Stimulated activated CD8-positive, alpha-beta memory T cell treated with anti-CD3 and anti-CD28 coated beads, Interleukin-4, amount 100 ng/mL, for 1 hour (primary cell): ENCODE measurements at places on chromosomes 3 and 15.
A peak's percentile ranks its signal among the peaks of the same experiment; 100 is the strongest.

GRCh38 chr3:44960387-44961026 is 15.5 kb downstream of the ZDHHC3 start:
- DNase-seq: no peak

- no peak for DNase-seq
Observed at GRCh38 chr15:37824717-37825382, 109.6 kb upstream of the TMCO5A start.

- no peak for DNase-seq
Observed at GRCh38 chr15:75223688-75224087, 22.0 kb downstream of the C15orf39 start.

DNA sequence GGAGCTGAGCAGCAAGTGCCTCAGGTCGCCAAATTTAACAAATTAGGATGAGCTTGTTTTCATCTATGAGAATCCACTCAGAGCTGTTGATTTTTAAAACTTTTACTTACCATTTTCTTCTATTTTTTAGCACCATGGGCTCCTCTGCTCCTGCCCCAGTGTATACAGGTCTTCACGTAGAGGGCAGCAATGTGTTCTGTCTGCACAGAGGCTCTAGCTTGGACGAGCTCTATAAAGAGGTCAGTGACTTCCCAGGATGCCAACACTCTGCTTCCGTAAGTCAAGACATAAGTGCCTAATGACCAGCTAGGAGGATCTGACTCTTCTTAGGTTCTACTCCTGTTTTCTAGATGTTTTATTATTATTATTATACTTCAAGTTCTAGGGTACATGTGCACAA is 41.2 kb upstream of the CNOT10 start:
- DNase-seq: no peak

DNA sequence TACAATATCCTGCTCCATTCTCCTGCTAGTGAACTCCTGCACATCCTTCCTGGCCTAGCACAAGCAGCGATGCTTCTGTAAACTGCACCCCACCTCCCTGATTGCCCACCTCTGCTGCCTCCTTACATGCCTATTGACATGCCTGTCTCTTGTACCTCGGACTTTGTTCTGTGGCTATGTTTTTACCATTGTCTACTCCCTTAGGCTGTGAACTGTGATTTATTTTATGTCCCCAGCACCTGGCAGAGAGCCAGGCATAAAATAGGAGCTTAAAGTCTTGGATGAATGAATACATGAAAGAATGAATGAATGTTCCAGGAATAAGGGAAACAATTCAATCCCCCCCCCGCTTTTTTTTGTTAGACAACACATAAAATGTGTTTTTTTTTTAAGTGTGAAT is 210.0 kb downstream of the MYRIP start:
- no peak for DNase-seq

GRCh38 chr3:109440353-109440752 is 103.0 kb upstream of the DPPA4 start:
- DNase-seq: no peak

DNA sequence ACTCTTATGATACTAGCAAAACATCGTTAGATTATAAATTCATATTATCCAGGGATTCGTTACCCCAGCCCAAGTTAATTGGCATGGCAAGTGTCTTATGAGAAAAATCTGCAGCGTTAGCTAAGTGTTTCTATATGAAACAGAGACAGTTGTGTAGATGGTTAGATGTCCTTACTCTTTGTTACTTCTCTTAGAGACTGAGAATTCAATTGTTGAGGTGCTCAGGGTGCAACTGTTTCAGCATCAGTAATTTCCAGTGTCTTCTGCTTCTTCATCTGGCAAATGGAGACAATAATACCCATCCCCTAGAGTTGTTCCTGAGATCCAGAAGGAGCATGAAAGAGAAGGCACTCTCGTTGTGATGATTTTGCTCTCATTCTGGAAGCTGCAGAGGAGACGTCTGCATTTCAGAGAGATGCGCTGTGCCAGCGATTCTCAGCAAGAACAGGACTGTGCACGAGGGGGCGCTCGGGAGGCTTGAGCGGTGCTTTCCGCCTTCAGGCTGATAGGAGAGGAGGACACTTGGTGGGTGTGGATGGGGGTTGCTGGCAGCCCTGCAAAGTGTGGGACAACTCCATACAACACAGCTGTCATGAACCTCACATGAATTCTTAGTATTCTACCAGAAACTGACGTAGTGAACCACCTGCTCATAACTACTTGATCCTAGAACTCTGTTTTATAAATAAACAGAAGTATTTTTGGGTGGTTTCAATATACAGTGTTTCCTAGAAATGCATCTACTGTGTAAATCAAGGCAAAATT is 39.7 kb upstream of the SPSB4 start:
- DNase-seq: peak; percentile 54

DNA sequence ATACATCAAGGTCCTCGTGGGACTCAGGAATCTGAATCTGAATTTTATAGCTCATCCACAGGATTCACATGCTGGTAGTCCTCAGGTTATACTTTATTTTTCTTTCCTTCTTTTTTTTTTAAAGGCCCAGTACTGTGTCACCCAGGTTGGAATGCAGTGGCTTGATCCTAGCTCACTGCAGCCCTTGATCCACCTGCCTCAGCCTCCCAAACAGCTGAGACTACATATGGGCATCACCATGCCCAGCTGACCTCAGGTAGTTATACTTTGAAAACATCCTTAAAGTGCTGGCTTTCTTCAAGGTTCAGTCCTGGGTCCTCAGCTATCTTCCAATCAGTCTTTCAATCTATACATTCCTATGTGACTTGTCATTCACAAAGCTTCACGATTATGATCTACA is 38.2 kb downstream of the SNX4 start:
- no peak for DNase-seq

GRCh38 chr3:175477651-175478224 is 618.6 kb downstream of the NAALADL2 start:
- no peak for DNase-seq

DNA sequence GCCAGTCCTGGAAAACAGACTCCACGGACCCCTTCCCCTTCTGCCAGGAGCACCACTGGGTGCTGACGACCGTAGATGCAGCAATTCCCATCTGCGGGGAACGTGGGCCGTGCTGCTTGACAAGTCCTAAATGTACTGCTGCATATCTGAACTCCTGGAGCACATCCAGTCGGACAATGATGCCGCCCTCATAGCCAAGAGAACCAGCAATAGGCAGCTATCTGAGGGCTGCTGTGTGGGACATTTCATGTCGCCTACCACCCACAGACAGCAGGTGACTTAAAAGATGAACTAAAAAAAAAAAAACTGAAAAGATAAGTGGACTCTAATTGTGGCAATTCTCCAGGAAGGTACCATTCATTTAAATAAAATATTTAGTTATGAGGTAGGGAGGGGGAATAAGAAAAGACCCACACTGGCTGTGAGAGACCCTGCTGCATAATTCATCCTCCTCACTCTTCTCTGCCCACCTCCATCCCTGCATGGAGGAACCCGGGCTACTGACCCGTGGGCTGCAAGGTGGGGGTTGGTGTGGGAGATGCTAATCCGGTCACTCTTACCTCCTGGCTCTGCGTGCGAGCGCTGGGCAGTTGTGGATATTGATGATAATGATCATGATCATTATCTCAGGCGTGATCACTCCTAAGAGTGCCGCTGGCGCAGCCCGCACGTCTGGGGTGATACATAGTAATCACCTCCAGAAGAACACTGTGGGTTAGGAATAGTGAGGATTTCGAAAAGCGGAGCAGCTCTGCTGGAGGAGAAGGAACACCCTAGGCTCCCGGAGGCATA is 28.3 kb downstream of the ALS2CL start:
- no peak for DNase-seq

GRCh38 chr15:97941572-97941971 is 18.9 kb upstream of the ARRDC4 start:
- DNase-seq: no peak

GRCh38 chr3:38722781-38723568 is 73.5 kb upstream of the SCN5A start:
- DNase-seq: no peak

- no peak for DNase-seq
Observed at GRCh38 chr3:21754839-21755238, 3.8 kb upstream of the ZNF385D start.

- no peak for DNase-seq
Observed at GRCh38 chr3:182729903-182730674, 63.2 kb upstream of the ATP11B start.

- no peak for DNase-seq
Observed at GRCh38 chr3:72411843-72412242, 436.4 kb downstream of the SHQ1 start.

DNA sequence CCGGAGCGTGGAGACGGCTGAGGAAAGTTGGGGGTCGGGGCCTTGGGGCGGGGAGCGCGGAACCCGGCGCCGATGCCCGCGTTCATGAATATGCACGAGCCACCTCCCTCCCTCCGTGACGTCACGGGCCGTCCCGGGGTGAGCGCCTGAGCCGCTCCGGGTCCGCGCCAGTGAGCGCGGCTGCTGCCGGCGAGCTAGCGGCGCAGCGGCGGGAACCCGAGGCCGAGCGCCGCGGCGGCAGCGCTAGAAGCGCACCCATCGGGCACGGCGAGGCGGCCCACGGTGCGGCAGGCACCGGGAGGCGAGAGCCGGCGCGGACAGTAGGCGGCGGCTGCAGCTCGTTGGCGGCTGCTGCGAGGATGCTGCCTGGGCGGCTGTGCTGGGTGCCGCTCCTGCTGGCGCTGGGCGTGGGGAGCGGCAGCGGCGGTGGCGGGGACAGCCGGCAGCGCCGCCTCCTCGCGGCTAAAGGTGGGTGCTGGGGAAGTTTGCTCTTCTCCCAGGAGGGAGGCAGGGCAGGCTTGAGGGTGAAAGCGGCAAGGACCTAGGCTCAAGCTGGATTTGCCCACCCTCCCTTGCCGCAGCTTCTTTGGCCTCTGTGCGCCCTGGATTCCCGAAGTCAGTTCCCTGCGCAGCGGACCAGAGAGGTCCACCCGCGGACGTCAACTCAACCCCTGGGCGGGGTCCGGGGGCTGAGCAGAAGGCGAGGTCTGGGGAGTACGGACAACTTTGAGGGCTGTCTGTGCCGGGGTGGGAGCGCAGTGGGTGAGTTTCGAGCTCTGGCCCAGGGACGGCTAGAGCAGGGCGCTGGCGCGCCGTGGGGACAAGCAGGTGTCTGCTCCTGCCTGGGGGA is at the start of gene CLSTN2:
Gene CLSTN2 (plus strand): TSS at position 170 of the 850 bp plus-strand sequence.
- no peak for DNase-seq

DNA sequence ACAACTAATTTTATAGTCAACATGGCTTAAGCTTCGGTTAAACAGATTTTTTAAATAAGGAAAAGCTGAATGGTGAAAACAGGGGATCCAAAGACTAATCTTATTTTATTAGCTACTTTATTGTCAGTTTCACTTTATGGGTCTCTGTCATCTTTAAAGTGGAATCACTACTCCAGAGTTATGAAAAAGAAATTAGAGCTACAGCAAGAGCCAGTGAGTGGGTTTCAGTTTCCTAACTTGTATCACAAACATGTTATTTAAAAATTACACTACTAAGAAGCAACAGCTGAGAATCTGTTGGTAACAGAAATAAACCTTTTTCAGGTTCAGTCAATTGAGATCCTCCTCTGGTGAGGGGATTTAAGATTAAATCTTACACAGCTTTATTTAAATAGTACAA is 10.0 kb downstream of the PHC3 start:
- no peak for DNase-seq

DNA sequence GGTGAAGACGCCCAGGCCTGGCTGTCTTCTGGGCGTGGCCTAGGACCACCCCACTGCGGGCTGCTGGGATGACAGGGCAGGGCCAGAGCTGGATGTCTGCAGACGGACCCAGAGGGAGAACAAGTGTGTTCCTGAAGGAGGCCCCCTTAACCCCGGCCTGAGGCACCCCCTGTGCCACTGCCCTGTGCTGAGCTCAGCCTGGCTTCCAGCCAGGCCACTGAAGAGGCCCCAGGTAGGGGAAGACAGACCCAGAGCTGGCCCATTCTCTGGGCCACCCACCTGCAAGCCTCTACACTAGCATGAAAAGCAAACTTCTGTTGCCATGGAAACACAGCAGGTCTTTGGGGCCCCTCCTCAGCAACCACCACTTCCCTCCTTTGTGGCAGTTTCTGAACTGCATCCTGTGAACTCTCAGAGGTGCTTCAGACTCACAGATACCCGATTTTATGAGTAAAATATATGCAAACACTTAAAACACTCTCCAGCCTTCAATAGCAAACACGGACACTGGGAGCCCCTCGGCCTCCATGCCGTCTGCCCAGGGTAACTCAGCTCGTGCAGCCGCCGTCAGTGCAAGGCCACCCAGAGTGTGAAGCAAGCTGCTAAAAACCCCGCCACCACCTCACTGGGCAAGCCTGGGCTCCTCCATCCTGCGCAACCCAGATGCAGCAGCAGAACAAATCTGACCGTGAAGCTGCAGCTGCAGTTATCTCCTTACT is 42.5 kb downstream of the CMTM6 start:
- peak; percentile 34 for DNase-seq

DNA sequence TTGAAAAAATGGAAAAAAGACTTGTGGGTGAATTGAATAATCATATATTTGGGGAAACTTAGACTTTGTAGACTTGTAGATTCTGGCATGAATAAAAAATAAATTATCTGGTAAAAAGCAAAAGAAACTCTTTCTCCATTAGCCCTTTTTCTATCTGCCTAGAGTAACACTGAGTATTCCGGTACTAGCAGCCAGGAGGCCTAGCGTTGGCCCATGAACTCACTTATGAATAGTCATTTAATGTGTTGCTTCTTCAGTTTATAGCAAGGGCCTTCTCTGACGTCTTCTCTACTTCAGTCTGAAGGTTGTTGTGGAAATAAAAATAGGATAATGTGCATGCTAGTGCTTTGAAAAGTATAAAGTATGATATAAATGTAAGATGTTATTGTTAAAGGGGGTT is 851.2 kb upstream of the NR2F2 start:
- no peak for DNase-seq

DNA sequence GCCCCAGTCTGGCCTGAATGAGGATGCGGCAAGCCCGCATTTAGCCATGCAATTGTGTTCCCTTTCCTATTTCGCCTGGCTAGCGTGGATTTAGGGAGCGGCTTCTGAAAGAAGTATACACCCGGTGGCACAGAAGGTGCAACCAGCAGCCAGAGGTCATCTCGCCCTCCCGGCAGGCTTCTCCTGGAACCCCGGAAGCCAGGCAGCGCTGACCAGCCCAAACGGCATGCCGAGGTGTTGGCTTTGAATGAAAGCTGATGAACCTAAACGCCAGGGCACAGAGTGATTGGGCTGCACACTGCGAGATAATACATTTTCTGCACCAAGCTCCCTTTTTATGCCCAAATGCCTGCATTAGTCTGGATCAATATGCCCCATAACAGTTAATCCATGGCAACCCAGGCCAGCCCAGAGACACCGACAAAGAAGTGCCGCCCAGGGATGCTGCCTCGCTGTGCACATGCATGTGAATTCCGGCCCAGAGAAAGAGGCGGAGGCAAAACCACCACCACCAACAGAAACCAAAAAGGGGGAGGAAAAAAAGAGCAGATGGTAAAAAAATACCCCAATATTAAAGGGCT is 1.4 kb downstream of the SRGAP3 start:
- DNase-seq: no peak

DNA sequence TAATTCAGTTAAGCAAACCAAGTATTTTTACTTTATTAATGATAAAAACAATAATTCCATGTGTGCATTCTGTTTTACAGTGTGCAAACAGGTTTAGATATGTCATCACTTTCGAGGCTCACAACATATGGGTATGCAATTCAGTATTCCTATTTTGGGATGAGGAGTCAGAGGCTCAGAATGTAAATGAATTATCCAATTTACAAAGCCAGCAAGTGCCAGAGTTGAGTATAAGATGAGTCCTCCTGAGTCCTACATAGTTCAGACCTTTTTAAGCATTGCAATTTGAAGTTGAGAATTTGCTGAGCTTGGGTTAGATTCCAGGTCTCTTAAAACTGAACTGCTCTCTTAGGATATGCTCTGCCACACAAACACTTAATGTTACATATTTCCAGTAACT is 424.2 kb upstream of the ROBO2 start:
- no peak for DNase-seq
